Thyroid gland (tissue), 4 donors: ENCODE measurements at places on chromosomes 7 and 10. TPM values are rescaled to one million over a fixed set of nuclear protein-coding genes. Genes with fewer than 3 reads are reported as not detected.
A peak's percentile ranks its signal among the peaks of the same experiment; 100 is the strongest.

DNA sequence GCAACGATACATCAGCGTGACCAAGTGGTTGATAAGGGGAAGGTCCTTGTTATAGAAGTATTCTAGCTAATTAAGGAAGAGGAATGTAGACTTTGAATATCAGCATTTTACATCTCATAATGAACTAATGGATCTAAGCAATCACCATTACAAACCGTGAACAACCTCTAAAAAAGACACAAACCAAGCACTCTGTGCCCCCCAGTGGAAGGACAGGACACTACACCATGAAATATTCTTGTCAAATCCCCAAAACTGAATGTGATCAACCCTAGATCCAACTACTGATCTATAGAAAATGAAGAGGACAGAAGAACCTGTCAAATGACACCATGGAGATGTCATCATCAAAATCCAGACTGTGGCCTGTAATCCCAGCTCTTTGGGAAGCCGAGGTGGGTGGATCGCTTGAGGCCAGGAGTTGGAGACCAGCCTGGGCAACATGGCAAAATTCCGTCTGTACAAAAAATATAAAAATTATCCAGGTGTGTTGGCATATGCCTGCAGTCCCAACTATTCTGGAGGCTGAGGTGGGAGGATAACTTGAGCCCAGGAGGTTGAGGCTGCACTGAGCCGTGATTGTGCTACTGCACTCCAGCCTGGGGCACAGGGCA, 111.3 kb upstream of the CARD11 start:
- H3K36me3 ChIP-seq: no peaks in the 10 kb centered on the region
- H3K27ac ChIP-seq: no peak overlapping the region
- no peaks in the 10 kb centered on the region for H3K27me3 ChIP-seq

DNA sequence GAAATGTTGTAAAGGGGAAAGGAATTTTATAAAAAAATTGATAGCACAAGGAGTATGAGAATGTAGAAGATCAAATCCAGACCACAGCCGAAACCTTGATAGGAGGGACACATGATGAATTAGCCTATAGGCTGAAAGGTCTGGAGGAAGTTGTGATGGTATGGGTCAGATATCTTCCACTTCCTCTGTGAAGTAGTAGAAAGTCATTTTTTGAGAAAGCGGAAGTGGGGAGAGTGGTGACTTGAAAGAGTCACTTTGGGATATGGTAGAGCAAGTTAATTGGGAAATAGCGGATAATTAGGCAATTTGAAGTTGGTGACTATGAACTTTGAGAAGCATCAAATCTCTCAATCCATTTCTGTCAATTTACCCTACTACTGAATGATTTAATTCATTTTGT, 99.4 kb downstream of the GRM8 start:
- DNase-seq: no peak
- no peak overlapping the region for H3K27ac ChIP-seq
- no peaks in the 10 kb centered on the region for H3K36me3 ChIP-seq
- H3K4me1 ChIP-seq: no peaks in the 10 kb centered on the region
- no peaks in the 10 kb centered on the region for H3K27me3 ChIP-seq

GRCh38 chr7:22805227-22805626, 17.4 kb downstream of the TOMM7 start:
- H3K36me3 ChIP-seq: no peaks in the 10 kb centered on the region
- H3K27ac ChIP-seq: no peak overlapping the region
- DNase-seq: no peak

DNA sequence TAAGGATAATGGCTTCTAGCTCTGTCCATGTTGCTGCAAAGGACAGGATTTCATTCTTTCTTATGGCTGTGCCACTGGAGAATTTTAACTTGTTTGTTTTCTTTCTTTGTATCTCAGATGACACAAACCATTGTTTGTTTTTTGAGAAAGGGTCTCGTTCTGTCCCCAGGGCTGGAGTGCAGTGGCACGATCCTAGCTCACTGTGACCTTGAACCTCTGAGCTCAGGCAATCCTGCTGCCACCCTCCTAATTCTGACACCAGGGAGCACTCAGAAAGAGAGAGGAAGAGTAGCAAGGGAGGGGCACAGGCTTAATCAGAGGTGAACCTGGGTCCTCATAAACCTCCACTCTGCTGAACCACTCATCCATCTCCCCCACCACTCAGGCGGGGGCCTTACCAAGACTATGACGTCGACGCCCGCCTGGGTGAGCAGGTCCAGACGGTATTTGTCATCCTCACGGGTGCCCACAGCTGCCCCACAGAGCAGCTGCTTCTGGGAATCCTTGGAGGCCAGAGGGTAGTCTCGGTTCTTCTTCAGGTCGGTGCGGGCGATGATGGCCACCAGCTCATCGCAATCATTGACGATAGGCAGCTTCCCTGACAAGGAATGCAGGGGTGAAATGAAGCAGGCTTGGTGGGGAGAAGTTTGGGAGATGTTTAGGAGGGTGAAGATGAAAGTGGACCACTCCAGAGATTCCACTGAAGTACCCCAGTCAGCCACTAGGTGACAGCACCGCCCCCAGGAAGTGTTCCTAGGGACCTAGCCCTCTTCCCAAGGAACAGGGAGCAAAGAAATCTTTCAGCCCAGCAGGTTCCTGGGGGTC, 11.6 kb downstream of the IMPDH1 start:
- H3K4me1 ChIP-seq: no peaks in the 10 kb centered on the region
- no peak overlapping the region for H3K4me3 ChIP-seq
- no peaks in the 10 kb centered on the region for H3K27me3 ChIP-seq
- H3K27ac ChIP-seq: no peak overlapping the region
- peaks cover 26% of the 10 kb centered on the region for H3K36me3 ChIP-seq
- DNase-seq: peak; percentile 54

Gene AIMP2
- 39.9 TPM for total RNA-seq

Gene ADAM12
- total RNA-seq: 0.33 TPM
